Esophagus muscularis mucosa (tissue), 4 donors: ENCODE measurements at places on chromosomes 6 and 20. TPM values are rescaled to one million over a fixed set of nuclear protein-coding genes. Genes with fewer than 3 reads are reported as not detected.

The NOX3 gene
- total RNA-seq = not detected

DNA sequence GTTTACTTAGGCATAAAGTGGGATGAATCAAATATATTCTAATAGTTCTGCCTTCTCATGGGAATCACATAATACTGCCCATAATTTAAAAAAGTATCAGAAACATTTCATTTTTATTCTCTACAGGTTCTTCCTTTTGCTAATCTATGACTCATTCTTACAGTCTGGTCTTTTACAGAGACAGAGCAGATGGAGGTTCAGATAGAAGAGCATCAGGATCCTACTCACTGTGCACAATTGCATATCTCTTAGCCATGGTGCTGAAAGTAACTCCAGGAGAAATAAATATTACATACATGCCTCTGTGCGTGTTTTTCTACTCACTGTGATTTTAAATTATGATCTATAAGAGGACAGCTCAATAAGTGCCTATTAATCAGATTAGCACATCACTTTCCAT is 16.3 kb upstream of the OR2B6 start:
- no peak for DNase-seq

The FBXO30 gene
- 47.1 TPM for total RNA-seq

The DEFB124 gene
- not detected for total RNA-seq

GRCh38 chr6:142773324-142773723 is 171.7 kb downstream of the HIVEP2 start:
- no peak for DNase-seq

DNA sequence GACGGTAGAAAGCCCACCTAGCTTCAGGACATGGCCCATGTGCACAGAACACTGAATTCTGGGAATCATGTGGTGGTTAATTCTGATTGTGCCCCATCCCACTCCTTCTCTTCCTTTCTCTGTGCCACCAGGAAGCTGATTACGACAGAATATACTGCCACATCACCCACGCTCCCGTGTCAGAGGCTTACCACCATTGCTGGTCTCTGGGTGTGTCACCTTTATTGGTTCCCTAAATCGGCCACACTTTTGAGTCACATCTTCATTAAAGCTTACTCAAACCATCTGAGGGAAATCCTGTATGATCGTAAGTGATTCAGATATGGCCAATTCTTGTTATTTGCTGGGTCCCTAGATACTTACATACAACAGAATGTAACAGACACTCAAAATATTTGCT is 3.1 kb downstream of the TRMT6 start:
- no peak for DNase-seq

The FILIP1 gene
- total RNA-seq = 50.7 TPM

The CRISP2 gene
- not detected for total RNA-seq

GRCh38 chr6:45933855-45934254 is 81.8 kb downstream of the CLIC5 start:
- DNase-seq = no peak

The GJA1 gene
- total RNA-seq = 460 TPM

GRCh38 chr20:10659651-10660601 is 13.9 kb downstream of the JAG1 start:
- DNase-seq = no peak

The UTRN gene
- 102 TPM for total RNA-seq

DNA sequence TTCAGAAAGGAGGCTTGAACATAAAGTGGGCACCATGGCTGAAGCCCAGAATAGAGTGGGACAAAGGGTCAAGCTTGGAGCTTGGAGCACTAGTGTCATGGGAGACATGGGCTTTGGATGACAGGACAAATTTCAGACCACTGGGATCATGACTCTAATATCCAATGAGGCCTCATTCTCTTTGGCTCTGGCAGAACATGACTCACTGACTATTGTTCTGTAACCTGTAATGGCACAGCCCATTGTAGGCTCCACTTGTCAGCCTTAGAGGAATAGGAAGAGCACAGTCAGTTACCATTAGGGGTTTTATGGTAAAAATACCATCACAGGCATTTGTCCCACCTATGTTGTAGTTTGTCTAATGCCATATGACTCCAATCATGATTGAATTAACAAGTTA is 34.0 kb upstream of the MMS22L start:
- no peak for DNase-seq

GRCh38 chr20:42775037-42775436 is 414.7 kb downstream of the PTPRT start:
- no peak for DNase-seq

DNA sequence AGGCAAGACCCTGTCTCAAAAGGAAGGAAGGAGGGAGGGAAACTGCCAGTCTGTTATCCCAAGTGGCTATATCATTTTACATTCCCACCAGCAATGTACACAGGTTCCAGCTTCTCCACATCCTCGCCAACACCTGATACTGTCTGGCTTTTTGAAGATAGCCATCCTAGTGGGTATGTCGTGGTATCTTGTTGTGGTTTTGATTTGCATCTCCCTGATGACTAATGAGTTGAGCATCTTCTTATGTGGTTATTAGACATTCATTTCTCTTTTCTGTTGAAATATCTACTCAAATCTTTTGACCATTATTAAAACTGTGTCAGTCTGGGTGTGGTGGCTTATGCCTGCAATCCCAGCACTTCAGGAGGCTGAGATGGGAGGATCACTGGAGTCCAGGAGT is 47.9 kb upstream of the ARID1B start:
- no peak for DNase-seq

The ASXL1 gene
- 59.7 TPM for total RNA-seq

The SCRT2 gene
- total RNA-seq = not detected

The FOXP4 gene
- 24.4 TPM for total RNA-seq

GRCh38 chr20:49919461-49919860 is 4.1 kb upstream of the SPATA2 start:
- no peak for DNase-seq

DNA sequence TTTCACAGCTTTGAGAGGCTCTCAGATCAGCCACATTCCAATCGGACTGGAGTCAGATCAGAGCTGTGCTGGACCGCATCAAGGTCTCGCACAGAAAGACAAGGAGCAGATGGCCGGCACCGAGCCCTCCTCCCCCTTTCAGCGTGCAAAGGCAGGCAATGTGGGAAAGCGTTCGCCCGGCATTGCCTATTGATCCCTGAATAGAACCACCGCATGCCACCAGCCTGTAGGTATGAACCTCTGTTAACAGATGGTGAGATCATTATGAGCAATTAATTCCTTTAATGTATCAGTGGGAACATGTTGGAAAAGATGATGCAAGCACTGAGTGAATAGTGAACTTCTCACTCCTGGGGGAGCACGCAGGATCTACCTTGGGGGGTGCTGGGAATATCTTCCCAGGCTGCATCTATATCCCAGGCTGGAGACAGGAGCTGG is 117.5 kb upstream of the ID4 start:
- DNase-seq = no peak

- DNase-seq = no peak
Observed at GRCh38 chr6:90612313-90612680, 25.4 kb upstream of the MAP3K7 start.
